Heart left ventricle (tissue), 16 donors: ENCODE measurements at places on chromosomes 7 and 10. TPM values are rescaled to one million over a fixed set of nuclear protein-coding genes. Genes with fewer than 3 reads are reported as not detected.

GRCh38 chr7:47039904-47040303 is 542.0 kb downstream of the TNS3 start:
- DNase-seq = peak; percentile 35

DNA sequence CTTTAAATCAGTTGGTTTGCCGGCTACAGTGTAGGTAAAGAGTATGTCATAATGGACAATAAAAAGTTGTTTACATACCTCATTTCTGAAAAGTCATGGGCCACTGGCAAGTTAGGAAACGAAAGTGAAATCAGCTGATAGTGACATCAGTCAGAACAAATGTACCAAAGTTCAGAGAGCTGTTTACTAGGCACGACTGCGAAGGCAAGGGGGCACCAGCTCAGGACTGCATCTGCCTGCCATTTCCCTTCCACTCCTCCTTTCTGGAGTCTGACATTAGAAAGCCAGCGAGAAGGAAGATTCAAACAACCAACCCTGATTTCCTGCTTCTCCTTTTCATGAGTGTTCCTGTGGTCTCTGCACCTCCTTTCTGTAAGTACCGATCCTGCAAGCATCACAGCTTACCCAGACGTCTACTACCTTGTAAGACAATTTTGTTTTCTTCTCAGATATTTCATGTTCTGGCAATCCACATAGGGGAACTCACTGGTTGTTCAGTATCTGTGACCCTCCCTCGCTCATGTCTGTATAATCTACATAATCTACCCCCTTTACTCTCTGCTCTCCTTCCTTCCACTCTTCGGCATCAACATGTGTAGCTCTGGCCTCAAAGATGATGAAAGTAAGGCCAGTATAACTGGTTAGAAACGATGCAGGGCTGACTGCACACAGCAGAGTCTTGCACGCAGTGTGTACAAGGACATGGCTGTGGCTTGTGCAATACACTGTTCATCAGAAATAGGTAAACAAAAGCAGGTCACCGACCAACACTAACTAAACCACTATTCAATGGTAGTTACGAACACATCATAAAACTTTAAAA is at the start of gene TMEM140:
Gene TMEM140 (plus strand): TSS at position 174 of the 823 bp plus-strand sequence. CDS start 16,370 bp downstream, outside the sequence.
- DNase-seq = peak; percentile 62

GRCh38 chr10:102628451-102628911 is 15.8 kb upstream of the TRIM8 start:
- DNase-seq = peak; percentile 79

GRCh38 chr7:129417073-129417472 is 17.2 kb upstream of the STRIP2 start:
- no peak for DNase-seq

DNA sequence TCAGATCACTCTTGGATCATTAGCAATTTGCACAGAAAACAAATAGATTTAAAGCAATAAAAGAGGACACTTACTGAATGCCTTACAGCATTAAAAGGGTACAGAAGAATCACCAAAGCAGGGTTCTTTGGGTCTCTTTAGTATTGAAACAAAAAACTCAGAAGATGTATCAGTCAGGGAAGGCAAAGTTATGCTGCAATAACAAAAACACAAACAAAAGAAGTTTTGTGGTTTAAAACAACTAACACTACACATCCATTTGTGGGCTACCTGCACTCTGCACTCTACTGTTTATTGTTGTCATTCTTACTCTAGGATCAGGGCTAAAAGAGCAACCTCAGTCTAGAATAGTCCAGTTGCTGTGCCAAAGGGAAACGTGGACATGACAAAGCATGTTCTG is 216.4 kb downstream of the GPAM start:
- no peak for DNase-seq

GRCh38 chr10:24237801-24238395 is 29.0 kb downstream of the KIAA1217 start:
- no peak for DNase-seq

DNA sequence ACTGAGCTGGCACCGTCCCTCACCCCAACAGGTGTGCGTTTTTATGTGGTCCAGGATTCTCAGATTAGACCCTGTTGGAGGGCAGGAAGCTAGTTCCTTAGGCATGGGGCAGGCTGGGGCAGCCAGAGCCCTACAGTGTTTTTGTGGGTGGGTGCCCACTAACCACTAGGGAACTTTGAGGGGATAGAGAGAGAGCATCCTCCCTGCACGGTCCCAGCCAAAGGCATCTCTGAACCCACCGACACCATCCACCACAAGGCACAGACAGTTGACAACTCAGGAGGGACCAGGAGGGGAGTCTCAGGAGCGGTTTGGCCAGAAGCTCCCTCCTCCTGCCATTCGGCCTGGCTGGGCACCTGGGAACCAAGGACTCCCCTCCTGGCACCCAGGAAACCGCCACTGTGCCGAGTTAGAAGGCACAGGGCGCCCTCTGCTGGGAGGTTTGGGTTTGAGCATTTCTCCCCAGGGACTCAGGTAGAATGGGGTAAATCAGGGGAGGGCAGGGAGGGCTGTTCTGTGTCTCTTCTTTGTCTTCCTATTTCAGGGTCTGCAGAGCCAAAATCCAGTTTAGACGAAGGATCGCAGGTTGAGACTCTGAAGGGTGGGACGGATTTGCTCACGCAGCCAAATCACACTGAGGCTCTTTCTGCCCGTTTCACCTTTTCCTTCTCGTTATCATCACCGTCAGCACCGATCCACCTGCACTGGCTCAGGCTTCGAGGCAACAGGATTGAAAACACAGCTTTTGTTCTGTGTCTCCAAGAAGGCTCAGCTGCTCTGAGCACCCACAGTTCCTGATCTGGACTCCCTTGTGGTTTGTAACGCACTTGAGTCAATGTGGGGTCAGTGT is 84.8 kb upstream of the COL13A1 start:
- peak; percentile 58 for DNase-seq

GRCh38 chr10:3365630-3366029 is 193.0 kb upstream of the PITRM1 start:
- no peak for DNase-seq

DNA sequence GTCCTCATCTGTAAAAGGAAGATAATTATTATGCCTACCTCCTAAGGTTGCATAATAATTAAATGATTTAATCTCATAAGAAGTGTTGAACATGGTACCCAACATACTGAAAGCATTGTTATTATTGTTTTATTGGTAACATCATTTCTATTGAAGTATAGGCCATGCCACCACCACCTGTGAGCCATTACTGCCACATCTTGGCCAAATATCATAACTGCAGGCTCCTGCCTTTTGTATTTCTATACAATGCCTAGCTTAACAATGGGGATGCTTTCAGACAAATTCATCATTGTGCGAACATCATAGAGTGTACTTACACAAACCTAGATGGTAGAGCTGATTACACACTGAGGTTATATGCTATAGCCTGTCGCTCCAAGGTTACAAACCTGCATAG is 61.1 kb upstream of the NPSR1 start:
- no peak for DNase-seq

DNA sequence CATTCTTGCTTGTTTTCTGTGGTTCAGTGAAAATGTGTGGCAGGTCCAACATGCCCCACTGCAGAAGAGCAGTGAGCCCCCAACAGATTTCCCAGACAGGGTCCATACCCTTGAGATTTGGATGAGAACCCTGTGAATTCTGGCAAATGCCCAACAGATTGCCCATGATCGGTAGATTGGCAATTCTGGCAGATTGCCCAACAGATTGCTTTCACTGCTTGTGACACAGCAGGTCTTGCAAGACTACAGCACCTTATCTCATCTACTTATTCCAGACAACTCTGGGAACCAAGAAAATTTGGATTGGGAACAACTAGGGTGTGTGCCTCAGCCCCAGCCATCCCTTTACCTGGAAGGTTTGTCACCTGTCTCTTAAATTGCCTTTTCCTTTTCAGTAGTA is 143.7 kb upstream of the COL1A2 start:
- no peak for DNase-seq

DNA sequence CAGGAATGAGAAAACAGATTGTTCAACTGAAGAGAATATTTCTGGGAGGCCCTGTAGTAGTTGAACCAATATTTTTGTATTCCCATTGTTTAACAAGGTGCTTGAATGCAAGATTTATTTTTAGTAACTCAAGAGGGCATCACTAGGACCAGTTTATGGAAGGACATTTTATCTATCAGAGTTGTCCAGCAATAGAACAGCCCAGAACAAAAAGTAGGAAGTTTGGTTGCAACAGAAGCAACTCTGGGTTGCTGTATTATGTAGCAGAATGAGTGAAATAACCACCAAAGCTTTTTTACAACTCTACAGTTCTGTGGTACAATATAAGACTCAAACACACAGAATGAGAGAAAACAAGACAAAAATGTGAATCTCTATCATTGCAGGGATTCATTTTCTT is 34.7 kb downstream of the CPED1 start:
- DNase-seq = no peak

DNA sequence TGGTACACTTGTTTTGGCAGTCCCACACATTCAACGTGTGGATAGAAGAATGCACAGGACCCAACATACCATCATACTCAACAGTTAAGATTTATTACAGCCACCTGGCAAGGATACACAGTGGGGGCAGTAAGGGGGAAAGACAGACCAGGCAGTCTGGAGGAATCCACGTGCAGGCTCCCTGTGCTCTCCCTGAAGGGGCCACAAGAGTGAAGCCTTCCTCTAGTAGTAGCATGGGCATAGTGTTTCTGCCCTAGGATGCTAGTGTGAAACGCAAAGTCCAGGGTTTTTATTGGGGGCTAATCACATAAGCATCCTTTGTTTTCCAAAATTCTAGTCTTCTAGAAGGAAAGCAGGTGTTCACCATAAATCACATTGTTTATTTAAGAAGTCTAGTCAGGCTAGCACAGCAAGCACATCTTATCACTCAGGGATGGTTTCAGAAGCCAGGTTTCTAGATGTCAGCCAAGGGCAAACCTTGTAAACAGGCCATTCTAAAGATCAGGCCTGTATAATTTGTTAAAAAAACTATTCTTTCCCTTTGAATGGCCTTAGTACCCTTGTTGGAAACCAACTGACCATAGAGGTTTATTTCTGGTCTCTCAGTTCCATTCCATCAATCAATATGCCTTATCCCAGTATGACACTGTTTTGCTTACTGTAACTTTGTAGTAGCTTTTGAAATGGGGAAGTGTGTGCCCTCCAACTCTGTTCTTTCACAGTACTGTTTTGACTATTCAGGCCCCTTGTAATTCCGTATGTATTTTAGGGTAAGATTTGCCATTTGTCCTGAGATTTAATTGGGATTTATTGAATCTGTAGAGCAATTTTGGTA is 12.4 kb upstream of the TFAM start:
- DNase-seq = no peak

DNA sequence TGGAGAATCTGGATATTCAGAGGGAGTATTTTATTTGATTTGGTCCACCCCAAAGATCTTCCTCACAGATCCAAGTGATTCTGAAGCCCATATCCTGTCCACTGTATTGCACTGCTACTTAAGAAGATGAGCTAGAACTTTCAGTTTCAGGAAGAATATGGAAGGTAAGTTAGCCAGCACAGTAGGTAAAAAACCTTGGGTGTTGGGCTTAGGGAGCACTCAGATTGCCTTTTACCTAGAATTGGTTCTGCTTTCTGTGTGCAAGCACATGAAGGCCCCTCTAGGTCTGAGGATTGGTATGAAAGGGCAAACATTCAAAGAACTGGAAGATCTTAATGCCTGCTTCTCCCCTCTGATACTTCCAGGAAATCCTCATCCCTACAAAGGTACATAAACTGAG is 146.7 kb upstream of the COL1A2 start:
- DNase-seq = no peak

GRCh38 chr10:25808372-25808771 is 125.7 kb upstream of the MYO3A start:
- DNase-seq = no peak

DNA sequence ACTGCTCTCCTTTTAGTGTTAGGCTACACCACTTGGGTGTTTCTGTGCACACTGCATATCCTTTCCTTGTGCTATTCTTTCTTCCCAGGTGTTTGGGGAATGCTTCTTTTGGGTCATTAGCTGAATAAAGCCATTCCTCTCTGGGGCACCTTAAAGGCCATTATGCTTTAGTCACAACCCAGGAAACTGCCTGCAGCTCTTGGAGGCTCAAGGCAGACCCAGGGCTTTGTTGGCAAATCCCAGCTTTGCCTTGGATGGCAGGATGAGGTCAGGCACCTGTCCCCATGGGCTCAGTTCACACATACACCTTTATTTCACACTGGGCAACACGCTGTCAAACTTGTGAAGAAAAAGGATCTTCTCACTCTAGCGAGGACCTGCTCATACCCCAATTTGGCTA is 460.6 kb downstream of the CCSER2 start:
- DNase-seq = no peak

GRCh38 chr7:111638078-111638477 is 75.8 kb upstream of the IMMP2L start:
- DNase-seq = no peak

DNA sequence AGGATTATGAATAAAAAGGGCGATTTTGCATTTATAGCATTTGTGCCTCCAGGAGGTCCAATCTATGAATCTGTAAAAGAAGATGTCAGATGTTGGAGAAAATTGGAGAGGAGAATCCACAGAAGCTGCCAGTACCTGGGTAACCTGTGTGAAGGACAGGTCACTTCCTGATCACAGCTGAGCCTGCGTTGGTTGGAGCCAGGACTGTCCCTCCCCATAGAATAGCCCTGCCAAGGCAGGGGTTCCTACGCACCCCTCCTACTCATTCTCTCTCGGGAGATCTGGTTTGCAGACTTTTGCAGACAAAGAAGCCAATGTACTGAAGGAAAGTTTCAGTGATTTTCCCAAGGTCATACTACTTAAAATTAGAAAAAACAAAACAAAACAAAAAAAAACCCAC is 10.3 kb upstream of the C10orf120 start:
- no peak for DNase-seq

DNA sequence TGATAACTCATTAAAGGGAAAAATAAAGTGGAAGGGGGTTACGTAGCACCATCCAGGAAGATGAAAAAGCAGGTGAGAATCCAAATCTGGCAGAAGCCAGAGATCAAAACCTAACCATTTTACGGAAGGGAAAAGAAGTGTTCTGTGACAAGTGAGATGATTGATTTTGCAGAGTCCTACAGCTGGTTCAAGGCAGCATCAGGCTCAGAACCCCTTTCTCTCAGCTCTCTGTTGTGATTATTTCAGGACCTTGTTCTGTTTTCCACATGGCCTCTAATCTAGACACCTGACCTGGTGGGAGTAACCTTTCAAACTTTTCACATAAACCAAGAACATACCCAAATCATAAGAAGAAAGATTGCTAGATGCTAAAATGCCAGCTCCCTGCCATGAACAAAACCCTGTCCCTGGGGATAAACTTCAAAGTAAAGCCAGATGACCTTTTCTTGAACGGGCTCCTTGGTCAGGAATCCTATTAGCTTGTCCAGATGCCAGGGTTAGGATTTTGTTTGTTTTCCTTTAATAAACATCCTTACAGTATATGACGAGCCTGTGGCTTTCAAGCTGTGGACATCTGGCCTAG is 5.9 kb downstream of the DUSP5 start:
- no peak for DNase-seq

CNPY1 gene
- total RNA-seq = not detected

ZNF92 gene
- 2.9 TPM for total RNA-seq

ZNF398 gene
- total RNA-seq = 10.6 TPM

TCTN3 gene
- total RNA-seq = 20.6 TPM

MEOX2 gene
- 14.4 TPM for total RNA-seq

ITPRID1 gene
- total RNA-seq = not detected

LIPM gene
- not detected for total RNA-seq

PNLIPRP3 gene
- not detected for total RNA-seq

AKR1D1 gene
- not detected for total RNA-seq

CFAP69 gene
- 3.8 TPM for total RNA-seq

FANK1 gene
- not detected for total RNA-seq

KLLN gene
- 0.57 TPM for total RNA-seq

CALML5 gene
- not detected for total RNA-seq

DLX5 gene
- total RNA-seq = not detected

ADAMTS14 gene
- total RNA-seq = 0.57 TPM

CPA2 gene
- total RNA-seq = 0.76 TPM

PRPS1L1 gene
- total RNA-seq = not detected

ADAM22 gene
- 3.0 TPM for total RNA-seq
